Right atrium auricular region (tissue), 2 donors: ENCODE measurements at places on chromosomes 4 and X. TPM values are rescaled to one million over a fixed set of nuclear protein-coding genes. Genes with fewer than 3 reads are reported as not detected.

GRCh38 chr4:144644368-144645101 lies 1.4 kb upstream of the HHIP start:
- peaks cover 22% of the 10 kb centered on the region for H3K4me1 ChIP-seq
- H3K27ac ChIP-seq = no peak overlapping the region
- no peaks in the 10 kb centered on the region for H3K27me3 ChIP-seq
- no peaks in the 10 kb centered on the region for H3K36me3 ChIP-seq

DNA sequence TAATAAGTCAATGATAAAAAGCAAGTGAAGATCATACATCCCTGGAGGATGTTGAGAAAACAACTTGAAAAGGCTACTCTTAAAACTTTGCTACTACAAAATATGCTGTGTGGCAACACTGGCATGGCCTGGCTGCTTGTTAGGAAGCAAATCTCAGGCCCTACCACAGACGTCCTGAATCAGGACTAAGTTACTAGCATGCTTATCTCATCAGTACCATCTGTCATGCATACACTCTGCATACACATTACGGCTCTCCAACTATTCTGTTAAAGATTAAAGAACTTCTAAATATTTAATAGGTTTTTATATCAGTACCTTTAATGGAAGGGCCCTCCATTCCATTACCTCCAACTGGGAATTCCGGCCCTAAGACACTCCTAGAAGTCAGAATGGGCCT lies 8.2 kb downstream of the PAPSS1 start:
- no peak for DNase-seq
- no peak overlapping the region for H3K4me3 ChIP-seq
- no peaks in the 10 kb centered on the region for H3K36me3 ChIP-seq
- no peaks in the 10 kb centered on the region for H3K4me1 ChIP-seq
- no peaks in the 10 kb centered on the region for H3K27me3 ChIP-seq

DNA sequence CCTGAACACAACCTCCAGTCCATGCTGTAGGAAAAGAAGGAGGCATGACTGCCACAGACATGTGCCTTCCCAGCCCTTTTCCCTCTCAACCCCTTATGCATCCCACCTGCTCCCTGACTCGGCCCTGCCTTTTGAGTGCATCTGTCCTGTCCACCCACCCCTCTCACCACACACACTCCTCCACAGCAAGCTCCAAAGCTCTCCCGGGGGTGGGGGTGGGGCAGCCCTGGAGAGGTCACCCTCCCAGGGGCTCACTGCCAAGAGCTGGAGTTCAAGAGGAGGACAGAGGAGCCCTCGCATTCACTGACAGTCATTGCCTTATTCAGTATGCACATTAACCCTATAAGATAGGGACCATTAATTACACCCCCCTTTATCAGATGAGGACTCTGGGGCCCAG lies 46.6 kb upstream of the MAMLD1 start:
- no peaks in the 10 kb centered on the region for H3K36me3 ChIP-seq
- no peak overlapping the region for H3K4me3 ChIP-seq
- no peaks in the 10 kb centered on the region for H3K27me3 ChIP-seq

GRCh38 chrX:11481035-11481434 lies 184.7 kb downstream of the ARHGAP6 start:
- H3K36me3 ChIP-seq = no peaks in the 10 kb centered on the region
- DNase-seq = no peak
- H3K27ac ChIP-seq = no peak overlapping the region
- H3K4me1 ChIP-seq = no peaks in the 10 kb centered on the region
- H3K4me3 ChIP-seq = no peak overlapping the region

DNA sequence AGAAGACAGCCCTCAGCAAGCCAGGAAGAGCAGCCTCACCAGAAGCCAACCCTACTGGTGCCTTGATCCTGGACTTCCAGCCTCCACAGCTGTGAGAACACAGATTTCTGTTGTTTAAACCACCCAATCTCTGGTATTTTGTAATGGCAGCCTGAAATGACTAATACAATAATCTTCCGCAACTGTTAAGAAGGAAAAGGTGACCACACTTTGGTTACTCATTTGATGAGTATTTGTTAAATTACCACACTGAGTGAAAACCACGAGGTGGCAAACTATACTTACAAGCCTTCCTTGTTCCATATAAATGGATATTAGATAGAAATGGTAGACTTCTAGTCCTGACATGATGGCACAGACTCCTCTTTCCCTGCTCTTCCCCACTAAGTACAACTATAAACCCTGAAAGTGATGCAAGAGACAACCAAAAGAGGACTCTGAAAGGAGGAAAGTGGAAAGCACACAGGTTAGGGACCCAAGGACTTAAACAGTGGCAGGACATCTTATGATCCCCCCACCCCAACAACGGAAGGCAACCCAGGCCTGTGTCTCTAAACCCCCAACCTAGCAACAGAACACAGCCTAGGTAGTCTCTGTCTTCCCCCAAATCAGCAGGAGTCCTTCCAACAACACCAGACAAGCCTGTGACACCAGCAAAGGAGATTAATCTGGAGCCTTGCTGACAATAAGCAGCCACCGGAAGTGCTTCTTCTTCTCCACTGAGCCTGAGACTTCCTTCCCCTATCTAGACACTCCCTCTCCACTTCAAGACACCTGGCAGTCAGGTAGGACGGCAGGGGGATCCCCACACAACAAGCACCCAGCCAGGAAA lies 12.3 kb downstream of the ZNF182 start:
- H3K36me3 ChIP-seq = peaks cover 7% of the 10 kb centered on the region
- H3K27me3 ChIP-seq = no peaks in the 10 kb centered on the region
- H3K4me1 ChIP-seq = no peaks in the 10 kb centered on the region

GRCh38 chr4:168197926-168198325 lies 105.6 kb downstream of the ANXA10 start:
- no peaks in the 10 kb centered on the region for H3K27me3 ChIP-seq
- H3K36me3 ChIP-seq = no peaks in the 10 kb centered on the region
- no peaks in the 10 kb centered on the region for H3K4me1 ChIP-seq
- no peak for DNase-seq

Gene LRAT
- 0.15 TPM for total RNA-seq

DNA sequence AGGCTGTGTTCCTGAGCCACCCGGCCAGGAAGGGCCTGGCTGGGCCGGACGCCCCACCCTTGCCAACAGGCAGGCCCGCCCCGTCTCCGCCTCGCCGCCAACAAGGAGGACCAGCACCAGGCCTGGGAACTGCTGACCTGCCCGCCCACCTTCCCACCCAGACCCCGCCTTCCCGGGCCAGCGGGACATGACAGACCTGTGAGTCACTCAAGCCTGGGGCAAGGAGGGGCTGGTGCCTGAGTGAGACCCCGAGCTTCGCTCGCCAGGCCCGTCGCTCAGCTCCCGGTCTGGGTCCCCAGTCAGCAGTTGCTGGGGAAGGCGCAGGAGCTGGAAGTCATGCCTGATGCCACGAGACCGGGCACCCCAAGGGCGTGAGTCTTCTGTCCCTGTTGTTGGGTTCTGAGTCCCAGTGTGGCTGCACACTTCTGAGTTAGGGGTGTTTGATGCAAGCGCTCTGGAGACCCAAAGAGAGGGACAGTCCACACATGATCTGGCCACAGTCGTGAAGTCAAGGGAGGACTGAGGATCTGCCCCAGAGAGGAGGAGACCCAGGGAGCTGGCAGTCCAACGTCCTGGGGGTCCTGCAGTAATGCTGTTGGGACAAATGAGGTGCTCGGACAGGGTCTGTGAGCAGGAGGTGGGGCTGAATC lies at the start of gene DNASE1L1:
DNASE1L1 (minus strand) TSS at position 33 of the 650 bp plus-strand sequence. CDS start 3,686 bp downstream, outside the sequence.
- peak within 1 kb of the TSS; percentile 36 for H3K4me3 ChIP-seq
- peak; percentile 84 for DNase-seq
- H3K27me3 ChIP-seq = no peaks in the 10 kb centered on the region
- no peaks in the 10 kb centered on the region for H3K36me3 ChIP-seq

DNA sequence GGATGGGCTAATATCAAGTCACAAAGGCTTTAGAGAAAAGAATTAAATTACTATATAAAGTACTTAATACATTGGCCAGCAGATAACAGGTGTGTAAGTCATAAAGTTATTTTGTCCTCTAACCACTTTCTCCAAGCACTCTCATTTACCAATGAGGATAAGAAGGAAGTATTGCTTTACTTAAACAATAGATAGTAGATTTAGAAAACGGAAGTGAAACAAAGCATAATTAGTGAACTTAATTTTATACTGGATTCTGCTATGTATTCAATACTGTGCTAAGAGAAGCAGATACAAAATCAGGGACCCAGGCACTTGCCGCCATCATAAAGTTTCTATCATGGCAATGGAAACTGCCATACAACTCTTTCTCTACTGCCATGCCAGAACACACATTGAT lies 24.0 kb downstream of the AFM start:
- H3K27me3 ChIP-seq = no peaks in the 10 kb centered on the region
- DNase-seq = no peak
- no peak overlapping the region for H3K4me3 ChIP-seq
- no peak overlapping the region for H3K27ac ChIP-seq
- H3K36me3 ChIP-seq = no peaks in the 10 kb centered on the region

DNA sequence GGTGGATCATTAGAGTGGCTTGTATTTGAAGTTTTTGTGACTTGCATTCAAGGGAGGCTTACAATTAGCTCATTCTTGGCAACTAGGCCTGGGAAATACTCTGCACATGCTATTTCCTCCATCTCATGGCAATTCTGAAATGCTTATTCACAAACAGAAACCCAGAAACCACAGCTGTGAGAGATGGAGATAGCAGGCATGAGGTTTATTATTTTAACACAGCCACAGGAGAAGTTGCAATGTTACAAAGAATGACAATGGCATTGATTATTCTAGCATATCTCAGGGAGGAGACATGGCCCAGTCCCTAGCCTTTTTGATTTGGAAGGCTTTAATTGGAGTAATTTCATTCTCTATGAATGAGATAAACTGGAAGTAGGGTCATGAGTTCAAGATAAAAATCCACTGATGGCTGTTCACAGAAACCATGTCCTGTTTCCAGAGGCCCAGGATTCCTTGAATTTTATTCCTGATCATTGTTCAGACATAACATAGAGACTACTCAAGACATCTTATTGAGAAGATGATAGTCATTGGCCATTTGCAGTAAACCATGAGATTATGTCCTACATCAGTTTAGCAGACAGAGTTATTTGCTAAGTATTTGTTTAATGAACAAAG lies 123.9 kb downstream of the MID1 start:
- no peak overlapping the region for H3K27ac ChIP-seq
- DNase-seq = no peak
- H3K4me1 ChIP-seq = no peaks in the 10 kb centered on the region
- no peaks in the 10 kb centered on the region for H3K27me3 ChIP-seq
- no peaks in the 10 kb centered on the region for H3K36me3 ChIP-seq
- no peak overlapping the region for H3K4me3 ChIP-seq

GRCh38 chrX:122552286-122552800 lies 631.7 kb upstream of the GRIA3 start:
- H3K4me1 ChIP-seq = no peaks in the 10 kb centered on the region
- H3K4me3 ChIP-seq = no peak overlapping the region
- no peaks in the 10 kb centered on the region for H3K36me3 ChIP-seq
- no peaks in the 10 kb centered on the region for H3K27me3 ChIP-seq
- no peak for DNase-seq
